ENCODE measurements at places on chromosomes 1 and 21. TPM values are rescaled to one million over a fixed set of nuclear protein-coding genes. Genes with fewer than 3 reads are reported as not detected.

The ERVH48-1 gene
- total RNA-seq: 0.05 TPM

The S100A7A gene
- not detected for total RNA-seq

The AMY1B gene
- 1.9 TPM for total RNA-seq

The RHD gene
- not detected for total RNA-seq

The ITLN2 gene
- total RNA-seq: 0.82 TPM

The CLDN8 gene
- 6.9 TPM for total RNA-seq

The ELF3 gene
- total RNA-seq: 74.4 TPM

The RGS4 gene
- 11.1 TPM for total RNA-seq

The RIMKLA gene
- total RNA-seq: 1.4 TPM

The IFI44L gene
- total RNA-seq: 1.2 TPM

The MCOLN2 gene
- total RNA-seq: 1.1 TPM

The PADI3 gene
- total RNA-seq: 1.2 TPM

The PRRX1 gene
- 7.0 TPM for total RNA-seq

The CFAP74 gene
- total RNA-seq: not detected

The GPR3 gene
- 0.57 TPM for total RNA-seq

The FCRL1 gene
- total RNA-seq: 0.09 TPM

The PCSK9 gene
- not detected for total RNA-seq

The TNNI3K gene
- not detected for total RNA-seq

The NFASC gene
- 13.2 TPM for total RNA-seq

The ADCY10 gene
- total RNA-seq: 0.05 TPM

The FCRL6 gene
- not detected for total RNA-seq

The IL20 gene
- not detected for total RNA-seq

The CLDN17 gene
- not detected for total RNA-seq

The CDK11B gene
- total RNA-seq: 31.2 TPM

The UBR4 gene
- 311 TPM for total RNA-seq

The NBPF20 gene
- 1.4 TPM for total RNA-seq

The ZYG11A gene
- 0.87 TPM for total RNA-seq

The ERICH3 gene
- total RNA-seq: not detected

The CFHR1 gene
- total RNA-seq: not detected

The MAP10 gene
- total RNA-seq: 6.2 TPM
